Activated CD8-positive, alpha-beta memory T cell treated with anti-CD3 and anti-CD28 coated beads for 24 hours (primary cell): ENCODE measurements at places on chromosomes 11 and 22.

DNA sequence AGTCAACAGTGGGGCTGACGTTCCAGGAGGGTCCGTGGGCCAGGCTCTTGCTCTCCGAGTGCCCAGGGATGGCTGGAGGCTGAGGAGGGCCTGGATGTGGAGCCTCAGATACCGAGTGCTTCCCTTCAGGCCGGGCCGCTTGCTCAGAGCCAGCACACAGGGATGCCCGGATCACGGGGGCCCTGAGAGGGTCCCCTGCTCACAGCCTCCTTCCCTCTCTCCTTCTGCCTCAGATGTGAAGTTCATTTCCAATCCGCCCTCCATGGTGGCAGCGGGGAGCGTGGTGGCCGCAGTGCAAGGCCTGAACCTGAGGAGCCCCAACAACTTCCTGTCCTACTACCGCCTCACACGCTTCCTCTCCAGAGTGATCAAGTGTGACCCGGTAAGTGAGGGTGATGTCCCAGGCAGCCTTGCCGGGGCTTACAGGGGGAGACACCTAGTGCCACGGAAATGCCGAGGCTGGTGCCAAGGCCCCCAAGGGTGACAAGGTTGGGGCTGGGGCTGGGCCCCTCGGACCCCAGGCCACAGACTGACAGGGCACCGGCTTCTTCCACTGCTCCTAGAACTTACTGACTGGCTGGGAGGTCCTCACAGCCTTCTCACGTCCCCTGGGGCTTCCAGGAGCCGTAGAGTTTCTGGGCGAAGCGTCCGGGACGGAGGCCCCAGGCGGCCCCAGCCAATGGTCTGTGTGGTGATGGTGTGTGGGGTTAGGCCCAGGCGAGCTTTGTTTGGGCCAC lies 7.0 kb downstream of the CCND1 start:
- DNase-seq, result no peak

- peak; percentile 52 for DNase-seq
Measured at GRCh38 chr11:119484741-119485605, 62.0 kb upstream of the THY1 start.

DNA sequence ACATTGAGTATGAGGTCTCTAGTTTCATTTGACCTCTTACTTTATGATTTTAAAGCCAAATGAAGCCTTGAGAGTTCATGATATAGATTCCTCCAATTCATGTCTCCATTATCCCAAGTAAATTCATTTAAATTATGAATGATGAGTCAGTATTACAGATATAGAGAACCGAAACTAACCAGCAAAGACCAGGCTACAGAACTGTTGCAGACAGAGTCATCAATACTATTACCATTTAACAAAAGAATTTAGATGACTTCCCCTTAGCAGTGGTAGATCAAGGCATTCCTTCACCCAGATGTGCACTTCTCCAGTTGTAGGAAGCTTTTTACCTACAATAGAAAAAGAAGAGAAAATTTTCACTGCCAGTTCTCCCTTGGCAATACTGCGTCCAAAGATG lies 11.8 kb upstream of the CCDC89 start:
- DNase-seq, result no peak

- no peak for DNase-seq
Measured at GRCh38 chr11:7612056-7612660, 61.1 kb downstream of the CYB5R2 start.

- no peak for DNase-seq
Measured at GRCh38 chr22:44581096-44581435, 83.0 kb upstream of the RTL6 start.

GRCh38 chr11:126898802-126899201 lies 101.8 kb downstream of the KIRREL3 start:
- DNase-seq, result no peak

GRCh38 chr11:130389335-130389935 lies 39.0 kb downstream of the ADAMTS8 start:
- DNase-seq, result no peak

DNA sequence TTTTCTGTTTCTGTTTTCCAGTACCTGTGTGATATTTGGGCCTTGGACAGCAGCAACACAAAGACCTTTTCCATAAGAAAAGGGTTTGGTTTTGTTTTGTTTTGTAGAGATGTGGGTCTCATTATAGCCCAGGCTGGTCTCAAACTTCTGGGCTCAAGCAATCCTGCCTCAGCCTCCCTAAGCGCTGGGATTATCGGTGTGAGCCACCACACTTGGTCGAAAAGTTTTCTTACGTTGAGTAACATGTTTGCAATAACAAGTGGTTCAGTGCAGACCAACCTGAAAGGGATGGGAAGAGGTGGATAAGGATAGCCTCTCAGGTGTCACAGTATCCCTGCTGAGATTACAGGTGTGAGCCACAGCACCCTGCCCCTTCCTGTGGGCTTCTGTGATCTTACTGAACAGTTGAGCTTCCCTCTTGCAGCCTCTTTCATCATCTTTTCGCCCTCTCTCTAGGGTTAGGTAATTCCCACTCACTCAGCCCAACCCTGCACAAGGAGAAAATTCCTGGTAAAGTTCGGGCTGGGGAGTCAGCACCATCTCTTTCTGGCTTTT lies 3.5 kb upstream of the MRPL48 start:
- DNase-seq, result no peak

- DNase-seq, result no peak
Measured at GRCh38 chr11:126440276-126440675, 84.8 kb downstream of the ST3GAL4 start.

- DNase-seq, result no peak
Measured at GRCh38 chr11:71462726-71463125, 9.7 kb downstream of the NADSYN1 start.

- DNase-seq, result no peak
Measured at GRCh38 chr11:131246663-131247062, 123.8 kb upstream of the NTM start.

- DNase-seq, result no peak
Measured at GRCh38 chr22:48476577-48476976, 1351.1 kb downstream of the BRD1 start.
